ENCODE measurements at places on chromosomes 5 and 9.

DNA sequence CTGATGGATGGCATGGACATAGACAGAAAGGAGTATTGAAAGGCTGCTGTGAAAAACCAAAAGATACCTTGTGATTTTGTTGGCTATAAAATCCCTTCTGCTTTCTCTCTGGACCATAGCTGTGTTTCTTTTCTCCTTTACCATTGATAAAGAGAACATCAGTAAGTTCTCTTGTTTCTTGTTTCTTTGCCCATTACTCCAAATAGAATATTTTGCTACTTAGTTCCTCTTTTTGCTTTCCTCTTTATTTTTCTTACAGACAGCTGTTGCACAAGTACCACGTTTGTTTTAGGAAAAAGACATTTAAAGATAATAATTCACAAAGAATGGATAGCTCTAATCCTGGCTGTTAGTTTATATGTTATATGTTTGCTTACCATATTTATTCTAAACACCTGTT lies 1129.2 kb downstream of the DTWD2 start:
- DNase-seq: no peak

GRCh38 chr5:10233011-10233410 lies 16.7 kb downstream of the ATPSCKMT start:
- DNase-seq: no peak

- no peak for DNase-seq
These were observed 43.8 kb upstream of the NKD2 start for GRCh38 chr5:964821-965220.

DNA sequence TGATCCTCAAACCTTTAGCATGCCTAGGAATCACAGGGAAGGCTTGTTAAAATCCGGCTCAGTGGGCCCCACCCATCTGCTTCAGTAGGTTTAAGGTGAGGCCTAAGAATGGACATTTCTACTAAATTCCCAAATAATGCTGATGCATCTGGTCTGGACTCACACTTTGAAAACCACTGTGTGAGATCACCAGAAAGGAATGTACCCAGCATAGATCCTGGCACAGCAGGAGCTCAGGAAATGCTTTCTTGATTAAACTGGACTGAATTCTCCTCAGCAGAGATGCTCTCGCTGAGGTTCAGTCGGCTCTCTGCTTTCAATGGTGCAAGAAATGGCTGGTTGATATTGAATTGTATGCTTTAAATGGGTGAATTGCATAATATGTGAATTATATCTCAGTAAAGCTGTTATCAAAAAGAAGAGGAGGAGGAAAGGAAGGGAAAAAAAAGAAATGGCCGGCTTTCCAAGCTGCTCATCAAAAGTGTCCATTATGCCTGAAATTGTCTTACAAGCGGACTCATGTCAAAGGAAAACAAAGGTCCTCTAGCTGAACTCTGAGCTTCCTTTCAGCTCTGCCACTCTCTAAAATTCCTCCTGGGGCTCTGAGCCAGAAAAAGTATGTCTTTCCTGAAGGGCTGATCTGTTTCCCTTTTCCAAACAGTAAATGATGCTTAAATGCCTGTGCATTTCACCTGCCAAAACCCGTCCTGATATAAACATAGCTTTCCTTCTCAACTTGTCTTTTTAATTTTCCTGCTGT lies 77.6 kb upstream of the SAP30L start:
- peak; percentile 91 for DNase-seq

GRCh38 chr9:132761602-132762001 lies 91.3 kb downstream of the GTF3C4 start:
- no peak for DNase-seq

DNA sequence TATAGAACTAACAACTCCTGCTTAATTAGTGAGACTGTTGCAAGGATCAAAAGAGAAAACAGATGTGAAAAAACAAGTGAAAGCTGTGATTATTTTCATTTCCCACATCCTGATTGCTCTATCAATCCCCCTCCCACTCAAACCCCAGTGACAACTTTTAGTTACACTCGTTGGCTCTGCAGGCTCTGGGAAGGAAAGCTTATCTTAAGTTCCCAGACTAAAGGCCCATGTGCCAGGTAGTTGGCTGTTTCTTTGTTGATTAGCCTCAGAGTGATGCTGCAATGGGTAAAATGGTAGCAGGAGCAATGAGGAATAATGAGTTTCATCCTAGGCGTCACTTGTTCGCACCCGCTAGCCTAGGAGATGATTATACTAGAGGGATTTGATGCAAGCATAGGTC lies 133.3 kb upstream of the IFNE start:
- no peak for DNase-seq

- DNase-seq: peak; percentile 46
These were observed 850 bp downstream of the IL6ST start for GRCh38 chr5:55993731-55994494.

Data from umbilical cord (tissue), 2 donors.